CD4-positive, alpha-beta T cell treated with Interleukin-1 beta for 1 hour (primary cell): ENCODE measurements at places on chromosomes 1 and 21.

DNA sequence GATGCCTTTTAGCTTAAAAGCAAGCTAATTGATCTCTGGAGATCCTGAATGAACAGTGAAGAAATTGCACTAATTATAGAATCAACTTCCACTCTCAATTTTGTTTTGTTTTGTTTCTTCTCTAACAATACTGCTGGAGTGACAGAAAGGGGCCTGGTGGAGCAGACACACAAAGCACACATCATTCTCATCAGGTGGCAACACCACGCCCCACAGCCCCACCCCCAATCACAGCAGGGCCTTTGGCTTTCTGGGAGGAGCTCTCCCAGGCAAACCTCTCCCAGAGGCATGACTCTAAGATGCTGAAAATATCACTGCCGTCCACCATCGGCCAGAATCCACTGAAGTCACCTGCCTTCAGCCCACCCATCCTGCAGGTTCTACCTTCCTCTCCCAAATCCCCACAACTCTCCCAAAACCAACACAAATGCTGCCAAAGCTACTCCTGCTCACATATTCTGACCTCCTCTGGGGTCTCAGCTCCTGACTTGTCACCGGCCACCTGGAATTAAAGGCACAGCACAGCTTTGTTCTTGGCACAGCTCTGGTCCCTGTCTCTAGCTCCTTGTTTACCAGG is 120.7 kb downstream of the GRIK3 start:
- no peak for DNase-seq

- no peak for DNase-seq
These were observed 1.7 kb downstream of the TIAM1 start for GRCh38 chr21:31342348-31342747.

- no peak for DNase-seq
These were observed 51.9 kb upstream of the C8B start for GRCh38 chr1:57017717-57018116.

DNA sequence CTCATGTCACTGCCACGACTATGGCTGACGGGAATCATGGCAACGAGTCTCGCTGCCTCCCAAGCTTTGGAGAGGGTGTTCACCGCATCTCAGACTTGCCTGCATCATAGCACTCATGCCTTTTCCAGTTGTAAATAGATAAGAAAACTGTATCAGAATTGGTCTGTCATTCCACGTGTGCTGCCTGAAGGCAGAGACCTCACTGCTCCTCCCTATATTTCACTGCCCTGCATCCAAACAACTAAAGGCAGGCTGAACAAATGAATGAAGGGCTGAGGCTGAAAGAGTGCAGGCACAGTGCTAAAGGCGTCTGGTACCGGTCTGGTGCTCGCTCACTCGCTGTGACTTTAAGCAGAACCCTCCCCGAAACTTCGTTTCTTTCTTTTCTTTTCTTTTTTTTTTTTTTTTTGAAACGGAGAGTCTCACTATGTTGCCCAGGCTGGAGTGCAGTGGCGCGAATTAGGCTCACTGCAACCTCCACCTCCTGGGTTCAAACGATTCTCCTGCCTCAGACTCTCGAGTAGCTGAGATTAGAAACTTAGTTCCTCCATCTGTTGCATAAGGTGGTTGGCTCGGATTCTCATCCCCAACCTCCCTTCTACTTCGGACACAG is 542 bp downstream of the EIF2B3 start:
- DNase-seq, result no peak

- DNase-seq, result no peak
These were observed 58.0 kb upstream of the SGIP1 start for GRCh38 chr1:66475940-66476339.

DNA sequence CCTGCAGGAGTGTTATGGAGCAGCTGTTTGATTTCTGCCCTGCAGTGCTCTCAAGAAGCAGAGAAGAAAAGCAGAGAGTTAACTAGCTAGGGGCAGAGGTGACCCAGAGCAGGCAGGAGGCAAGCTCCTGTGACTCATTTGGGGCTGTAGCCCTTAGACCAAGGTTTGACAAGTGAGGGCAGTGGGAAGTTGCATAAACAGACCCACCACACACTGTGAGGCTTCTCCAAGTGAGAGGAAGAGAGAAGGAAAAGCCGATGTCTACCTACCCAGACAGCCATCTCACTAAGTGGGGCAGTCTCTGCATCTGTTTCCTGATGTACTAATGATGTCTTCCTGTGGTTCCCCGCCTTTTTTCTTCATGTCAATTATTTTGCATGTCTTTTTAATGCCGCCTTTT is 159.9 kb upstream of the NR5A2 start:
- no peak for DNase-seq

DNA sequence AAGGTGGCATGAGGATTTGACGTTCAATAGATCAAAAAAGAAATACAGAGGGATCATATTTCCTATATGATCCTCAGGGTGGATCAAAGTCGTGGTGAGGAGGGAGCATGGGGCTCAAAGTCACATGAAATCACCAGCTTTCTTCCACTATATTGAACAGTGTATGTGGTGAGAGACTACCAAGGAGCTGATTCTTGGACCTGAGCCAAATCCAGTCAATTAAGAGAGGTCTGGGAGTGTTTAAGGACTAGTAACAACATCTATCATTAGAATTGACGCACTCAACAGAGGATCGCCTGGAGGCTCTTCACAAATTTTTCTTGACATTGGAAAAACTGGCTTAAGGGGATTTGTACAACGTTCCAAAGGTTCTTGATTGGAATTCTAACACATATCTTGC is 267.7 kb upstream of the PROX1 start:
- DNase-seq, result no peak

- DNase-seq, result no peak
These were observed 28.9 kb upstream of the APP start for GRCh38 chr21:26199456-26199855.

DNA sequence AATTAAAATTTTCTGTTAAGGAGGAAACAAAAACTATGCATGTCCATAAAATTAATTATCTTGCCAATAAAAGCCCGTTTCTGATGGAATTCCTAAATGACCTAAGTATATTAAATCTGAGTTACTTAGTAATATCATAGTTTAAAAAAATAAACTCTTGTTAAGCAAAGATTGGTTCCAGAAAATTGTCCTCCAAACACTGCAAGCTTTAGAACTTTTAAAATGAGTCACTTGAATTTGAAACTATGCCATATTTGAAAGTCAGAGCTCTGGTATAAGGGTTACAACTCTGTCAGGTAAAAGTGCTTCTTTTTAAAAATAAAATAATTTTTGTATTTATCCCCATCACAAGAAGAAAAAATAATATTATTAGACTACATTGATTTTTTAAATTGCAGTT is 409.5 kb downstream of the PLPP3 start:
- DNase-seq, result no peak

DNA sequence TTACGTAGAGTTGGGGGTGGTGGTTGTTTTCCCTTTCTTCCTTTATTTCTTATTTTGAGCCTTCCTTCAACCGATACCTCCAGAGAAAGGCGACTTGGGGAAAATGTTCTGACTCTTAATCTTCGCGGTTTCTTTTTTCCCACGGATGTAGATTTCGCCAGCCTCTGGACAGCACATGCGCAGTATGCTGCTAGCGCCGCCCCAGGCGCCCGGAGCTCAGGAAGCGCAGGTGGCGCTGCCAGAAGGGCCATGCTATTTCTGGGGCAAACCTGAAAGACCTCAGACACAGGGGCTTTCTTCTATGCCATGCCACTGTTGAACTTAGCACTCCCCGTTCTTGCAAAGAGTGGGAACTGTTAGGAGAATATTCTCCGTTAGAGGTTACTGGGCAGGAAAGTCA is 392.1 kb downstream of the KIF26B start:
- no peak for DNase-seq

GRCh38 chr1:34361781-34362357 is 185.2 kb downstream of the C1orf94 start:
- no peak for DNase-seq

DNA sequence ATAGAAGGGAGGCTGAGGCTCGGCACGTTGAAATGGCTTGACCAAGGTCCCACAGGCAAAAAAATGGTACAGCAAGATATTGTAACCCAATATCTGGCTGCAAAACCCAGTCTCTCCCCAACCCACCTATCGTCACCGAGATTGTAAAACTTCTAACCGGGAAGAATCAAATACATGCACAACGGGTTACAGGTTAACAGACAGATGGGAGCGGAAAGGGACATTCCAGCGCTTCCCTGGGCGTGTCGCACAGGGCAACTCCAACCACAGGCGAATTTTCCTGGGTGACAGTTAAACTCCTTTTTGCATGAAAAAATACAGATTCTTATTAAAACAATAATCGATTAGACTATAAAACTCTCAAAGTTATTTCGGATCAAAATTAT is 31.8 kb upstream of the JUN start:
- peak; percentile 20 for DNase-seq

DNA sequence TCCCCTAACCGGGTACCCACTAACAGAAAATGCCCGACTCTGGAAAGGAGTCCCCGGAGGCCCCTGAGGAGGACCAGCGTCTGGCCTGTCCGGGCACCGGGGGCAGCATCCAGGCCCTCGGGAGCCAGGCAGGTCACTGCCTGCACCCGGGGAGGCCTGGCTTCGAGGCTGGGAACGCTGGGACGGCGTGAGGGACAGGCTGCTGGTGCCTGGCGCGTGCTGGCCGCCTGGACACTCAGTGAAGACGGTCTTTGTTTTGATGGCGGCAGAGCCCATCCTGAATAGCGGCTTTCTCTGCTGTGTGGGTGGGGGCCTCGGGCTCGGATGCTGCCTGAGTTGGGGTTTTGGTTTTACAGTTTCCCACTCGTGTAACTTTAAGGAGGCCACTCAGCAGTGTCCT is 37.6 kb downstream of the PRKCZ start:
- no peak for DNase-seq

DNA sequence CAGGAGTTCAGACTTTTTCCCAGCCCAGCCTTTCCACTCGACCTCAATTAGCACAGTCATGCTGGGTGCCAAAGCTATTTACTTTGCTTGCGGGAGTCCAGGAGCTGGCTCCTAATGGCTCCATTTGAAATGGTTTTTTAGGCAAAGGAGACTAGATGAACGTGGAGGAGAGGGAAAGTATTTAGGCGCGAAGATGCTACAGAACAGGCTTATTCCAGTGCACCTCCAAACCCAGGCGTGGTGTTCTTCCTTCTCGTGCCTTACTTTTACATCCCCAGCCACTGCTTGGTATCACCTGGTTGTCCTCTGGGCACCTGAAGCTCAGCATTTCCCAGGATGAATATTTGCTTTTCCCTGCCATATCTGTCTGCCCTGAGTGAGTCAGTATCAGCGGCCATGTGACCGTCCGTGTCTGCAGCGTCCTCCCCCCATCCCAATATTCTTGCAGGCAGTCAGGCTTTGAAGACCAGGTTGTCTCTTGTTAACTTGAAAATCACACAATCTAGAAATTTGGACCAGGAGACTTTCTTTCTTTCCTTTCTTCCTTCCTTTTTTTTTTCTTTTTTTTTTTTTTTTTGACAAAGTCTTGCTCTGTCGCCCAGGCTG is 198.5 kb downstream of the DYRK1A start:
- DNase-seq, result no peak

DNA sequence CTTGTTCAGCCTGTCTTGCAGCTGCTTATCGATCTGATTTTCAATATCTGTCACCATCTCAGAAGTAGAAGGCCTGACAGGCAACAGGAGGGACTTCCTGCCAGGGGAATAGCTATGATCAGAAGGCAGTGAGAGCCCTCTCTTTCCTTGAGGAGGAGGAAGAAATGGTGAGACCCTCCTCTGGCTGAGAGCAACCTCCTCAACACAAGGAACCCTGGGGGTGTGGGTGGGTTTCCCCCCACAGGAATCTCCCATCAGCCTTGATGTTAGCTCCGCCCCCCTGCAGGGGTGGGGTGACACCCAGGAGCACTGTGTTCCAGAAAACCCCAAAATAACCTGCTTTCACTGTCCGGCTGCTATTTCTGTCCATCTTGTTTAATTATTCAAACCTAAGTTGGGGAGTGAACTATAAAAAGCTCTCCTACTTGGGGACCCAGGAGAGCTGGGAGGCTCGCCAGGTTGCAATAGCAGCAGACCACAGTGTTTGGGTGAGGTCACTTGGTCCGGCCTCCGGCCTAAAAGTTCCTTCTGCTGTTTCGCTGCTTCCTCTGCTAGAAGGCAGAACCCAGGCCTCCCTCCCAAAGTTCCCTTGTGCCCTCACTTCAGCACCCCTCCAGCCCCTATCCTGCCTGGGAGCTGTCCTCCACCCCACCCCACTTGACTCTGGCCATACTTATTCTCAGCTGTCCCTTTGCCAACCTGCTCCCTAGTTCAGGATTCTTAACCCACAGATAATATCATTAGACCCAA is 7.8 kb upstream of the MEF2D start:
- no peak for DNase-seq

DNA sequence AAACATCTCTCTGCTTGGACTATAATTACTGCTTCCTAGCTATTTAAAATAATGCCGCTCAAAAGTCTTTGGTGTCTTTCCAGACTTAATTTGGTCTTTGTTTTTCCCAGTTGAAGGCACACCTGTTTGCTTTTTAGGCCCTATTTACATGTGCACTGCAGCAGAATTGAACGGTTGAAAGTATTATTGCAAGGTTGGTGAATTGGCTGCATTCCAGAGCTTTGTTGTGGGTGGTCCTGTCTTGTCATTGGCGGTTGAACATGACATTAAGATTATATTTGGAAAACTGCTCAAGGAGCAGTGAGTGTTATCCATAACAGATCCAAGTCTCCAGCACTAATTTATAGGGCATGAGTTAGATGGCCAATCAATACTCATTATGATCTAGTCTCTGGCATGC is 656.3 kb downstream of the PTPRC start:
- DNase-seq, result no peak

GRCh38 chr1:147292012-147292411 is 49.5 kb downstream of the CHD1L start:
- no peak for DNase-seq

DNA sequence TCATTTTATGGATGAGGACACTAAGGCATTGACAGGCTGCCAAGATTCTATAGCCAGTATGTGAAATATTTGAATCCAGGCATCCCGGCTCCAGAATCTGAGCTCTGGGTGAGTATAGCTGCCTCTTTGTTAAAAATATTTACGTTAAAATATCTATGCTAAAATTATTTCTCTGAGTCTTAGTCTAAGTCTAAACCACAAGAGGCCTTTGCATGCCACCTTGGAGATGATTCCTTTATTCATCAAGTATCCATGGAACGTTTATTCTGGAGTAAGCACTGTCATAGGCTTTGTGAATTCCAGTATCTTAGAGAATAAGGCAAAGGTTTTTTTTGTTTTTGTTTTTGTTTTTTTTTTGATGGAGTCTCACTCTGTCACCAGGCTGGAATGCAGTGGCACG is 116.4 kb downstream of the GREM2 start:
- DNase-seq, result no peak

- no peak for DNase-seq
These were observed 995.4 kb upstream of the B3GALT2 start for GRCh38 chr1:194181845-194182244.
